ENCODE measurements at places on chromosomes 1 and 21.
A peak's percentile ranks its signal among the peaks of the same experiment; 100 is the strongest.

DNA sequence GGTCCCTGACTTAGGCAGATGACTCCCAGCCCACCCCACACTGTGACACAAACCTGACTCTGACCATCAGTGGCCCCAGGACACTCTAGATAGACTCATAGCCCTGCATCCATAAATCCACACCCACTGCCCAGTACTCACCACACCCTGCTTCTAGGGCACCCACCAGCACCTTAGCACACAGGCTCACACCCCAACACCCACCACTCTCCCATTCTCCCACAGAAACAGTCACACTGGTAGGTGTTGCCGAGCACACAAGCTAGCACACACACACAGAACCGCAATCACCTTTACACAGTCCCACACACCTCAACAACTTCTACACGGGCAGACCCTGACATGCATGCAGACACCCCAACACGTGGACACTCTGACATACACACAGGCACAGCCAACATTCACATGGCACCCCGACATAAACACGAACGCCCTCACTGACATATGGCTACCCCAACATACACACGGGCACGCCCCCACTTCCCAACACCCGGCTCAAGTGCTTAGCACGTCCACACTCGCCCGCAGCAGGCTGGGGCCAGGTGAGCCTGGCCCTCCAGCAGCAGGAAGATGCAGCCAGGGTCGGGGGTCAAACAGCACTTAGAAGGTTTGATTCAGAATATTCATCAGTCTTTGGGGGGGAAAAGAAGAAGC lies 105.5 kb upstream of the TARDBP start:
- DNase-seq = no peak

- DNase-seq = no peak
Measured at GRCh38 chr1:193069748-193070385, 10.5 kb downstream of the RO60 start.

DNA sequence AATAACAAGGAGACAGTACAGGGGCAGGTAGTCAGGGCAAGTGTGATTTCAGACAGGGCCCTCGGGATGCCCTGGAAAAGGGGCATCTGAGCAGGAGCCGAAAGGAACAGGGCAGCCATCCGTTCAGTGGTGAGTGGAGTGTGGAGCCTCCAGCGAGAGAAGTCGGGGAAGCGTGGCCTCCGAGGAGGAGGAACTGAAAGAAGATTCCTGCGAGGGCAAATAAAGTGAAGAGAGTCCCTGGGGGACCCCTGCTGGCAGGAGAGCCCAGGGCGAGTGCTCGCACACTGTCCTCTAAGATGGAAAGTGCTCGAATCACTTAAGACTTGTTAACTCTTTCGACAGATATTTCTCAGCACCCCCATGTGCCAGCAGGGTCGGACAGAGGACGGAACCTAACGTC lies 3.5 kb upstream of the UTS2 start:
- DNase-seq = no peak

DNA sequence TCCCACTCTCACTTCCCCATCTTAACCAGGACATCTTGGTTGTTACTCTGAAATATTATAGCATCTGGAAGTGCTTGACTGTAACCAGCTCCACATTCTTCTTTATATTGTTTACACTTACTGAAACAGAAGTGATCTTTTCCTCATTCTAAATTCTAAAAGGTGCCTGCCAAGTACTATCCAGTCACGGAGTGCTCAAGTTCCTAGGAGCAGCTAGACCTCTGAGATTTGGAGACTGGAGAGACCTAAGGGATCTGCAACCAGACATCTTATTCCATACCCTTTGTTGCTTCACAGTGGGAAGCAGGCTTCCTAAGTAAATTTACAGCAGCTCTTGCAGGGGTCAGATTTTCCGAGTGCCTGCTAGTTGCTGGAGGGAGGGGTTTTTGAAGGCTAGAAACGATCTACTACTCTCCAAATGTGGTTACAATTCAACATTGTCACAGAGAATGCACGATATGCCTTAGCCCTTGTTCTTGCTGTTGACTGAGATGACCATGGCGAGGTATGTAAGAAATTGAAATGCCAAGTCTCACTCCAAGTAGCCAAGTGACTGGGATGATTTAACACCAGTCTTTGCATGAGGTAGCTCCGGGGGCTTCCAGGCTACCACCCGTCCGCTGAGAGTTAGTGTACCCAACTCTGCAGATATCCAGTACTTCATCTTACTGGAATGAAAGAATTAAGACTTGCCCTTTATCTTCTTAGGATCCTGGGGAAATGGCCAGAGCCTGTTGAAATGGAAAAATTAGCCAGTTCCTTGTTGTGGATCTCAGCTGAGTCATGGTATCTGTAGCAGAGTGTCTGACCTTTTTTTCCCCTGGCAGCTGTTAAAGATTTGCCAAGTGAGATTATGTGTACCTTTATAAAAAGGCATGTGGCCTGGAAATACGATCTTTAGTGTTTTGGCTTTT lies 150.8 kb downstream of the MAST2 start:
- DNase-seq = no peak

DNA sequence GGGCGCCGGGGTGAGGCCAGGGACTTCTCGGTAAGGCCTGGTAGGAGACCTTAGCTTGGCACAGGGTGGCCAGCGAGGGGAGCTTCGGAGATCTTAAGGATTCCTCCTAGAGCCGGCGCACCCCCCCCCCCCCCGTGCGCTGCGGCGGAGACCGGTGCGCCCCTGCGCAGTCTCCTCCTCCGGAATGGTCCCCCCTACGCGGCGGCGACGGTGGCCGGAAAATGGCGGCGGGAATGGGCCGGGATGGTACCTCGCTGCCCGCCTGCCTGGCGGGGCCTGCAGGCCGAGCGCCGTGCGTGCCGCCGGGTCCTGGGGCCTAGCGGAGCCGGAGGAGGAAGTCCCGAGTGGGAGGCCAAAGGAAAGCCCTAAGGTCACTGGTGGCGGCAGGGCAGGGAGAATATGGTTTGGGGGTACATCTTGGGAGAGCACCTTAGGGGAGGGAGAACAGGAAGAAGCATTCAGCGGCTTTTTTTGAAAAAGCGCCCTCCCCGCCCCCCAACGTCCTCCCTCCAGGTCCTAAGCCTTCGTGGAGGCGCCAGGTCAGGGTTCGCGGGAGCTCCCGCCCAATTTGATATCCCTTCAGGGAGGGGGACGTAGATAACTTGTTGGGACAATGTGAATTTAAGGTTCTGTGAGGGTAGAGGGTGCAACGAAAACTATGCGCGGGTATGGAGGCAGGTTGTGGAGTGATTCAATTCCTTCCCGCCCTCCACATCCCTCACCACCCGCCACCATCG lies 429 bp downstream of the SRRM1 start:
- DNase-seq = peak; percentile 40

DNA sequence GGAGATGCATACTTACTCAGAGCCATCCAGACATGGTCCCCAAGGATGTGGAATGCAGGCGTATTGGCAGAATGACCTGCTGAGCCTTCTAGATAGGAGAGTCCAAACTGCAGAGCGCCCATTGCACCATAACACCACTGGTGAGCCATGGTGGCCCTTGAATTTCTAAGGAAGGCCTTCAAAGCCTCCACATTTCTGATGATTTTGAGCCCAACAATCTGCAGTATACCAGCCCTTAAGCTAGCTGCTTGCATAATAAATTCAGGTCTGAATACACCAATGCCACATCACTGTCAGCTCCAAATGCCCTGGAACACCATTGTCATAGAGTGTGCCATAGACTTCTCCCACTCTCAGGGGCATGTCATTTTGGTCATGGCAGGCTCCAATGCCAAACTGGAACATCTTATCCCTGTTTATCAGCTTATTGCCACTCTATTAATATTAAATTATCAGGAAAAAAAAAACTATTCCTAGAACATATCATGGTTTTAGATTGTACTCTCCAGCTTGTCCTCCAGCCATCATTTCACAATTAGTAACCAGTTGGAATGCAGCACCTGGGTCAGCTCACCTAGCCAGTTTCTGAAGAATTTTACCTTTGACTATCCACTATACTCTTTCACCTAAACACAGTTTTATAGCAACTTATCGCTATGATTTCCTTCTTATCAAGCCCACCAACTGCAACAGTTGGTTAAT lies 26.9 kb downstream of the NPHS2 start:
- no peak for DNase-seq
